Vagina (tissue), 2 donors: ENCODE measurements at places on chromosomes 5 and 9. TPM values are rescaled to one million over a fixed set of nuclear protein-coding genes. Genes with fewer than 3 reads are reported as not detected.

LIFR gene
- 63.3 TPM for total RNA-seq

DNA sequence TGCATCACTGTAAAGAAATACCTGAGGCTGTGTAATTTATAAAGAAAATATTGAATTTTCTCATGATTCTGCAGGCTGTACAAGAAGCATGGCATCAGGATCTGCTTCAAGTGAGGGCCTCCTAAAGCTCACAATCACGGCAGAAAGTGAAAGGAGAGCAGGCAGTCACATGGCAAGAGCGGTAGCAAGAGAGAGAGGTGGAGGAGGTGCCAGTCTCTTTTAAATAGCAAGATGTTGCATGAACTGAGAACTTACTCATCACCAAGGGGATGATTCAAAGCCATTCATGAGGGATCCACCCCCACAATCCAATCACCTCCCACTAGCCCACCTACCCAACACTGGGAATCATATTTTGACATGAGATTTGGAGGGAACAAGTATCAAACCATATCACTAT is 184.5 kb upstream of the PAPPA start:
- no peak overlapping the region for H3K27ac ChIP-seq
- H3K36me3 ChIP-seq = no peaks in the 10 kb centered on the region
- no peaks in the 10 kb centered on the region for H3K27me3 ChIP-seq
- no peak for DNase-seq
- H3K4me3 ChIP-seq = no peak overlapping the region

GRCh38 chr5:143233031-143233430 is 170.5 kb downstream of the NR3C1 start:
- H3K4me3 ChIP-seq = no peak overlapping the region
- no peaks in the 10 kb centered on the region for H3K36me3 ChIP-seq
- no peak overlapping the region for H3K27ac ChIP-seq
- no peak for DNase-seq
- H3K4me1 ChIP-seq = peaks cover 20% of the 10 kb centered on the region
- H3K27me3 ChIP-seq = no peaks in the 10 kb centered on the region

NKD2 gene
- 2.0 TPM for total RNA-seq

- H3K4me3 ChIP-seq = no peak overlapping the region
- no peak for DNase-seq
- no peak overlapping the region for H3K27ac ChIP-seq
- H3K27me3 ChIP-seq = no peaks in the 10 kb centered on the region
Observed at GRCh38 chr5:7844901-7845300, 6.0 kb downstream of the CFAP90 start.

- H3K27me3 ChIP-seq = no peaks in the 10 kb centered on the region
- no peak for DNase-seq
- no peaks in the 10 kb centered on the region for H3K4me1 ChIP-seq
- no peak overlapping the region for H3K4me3 ChIP-seq
- H3K27ac ChIP-seq = no peak overlapping the region
- no peaks in the 10 kb centered on the region for H3K36me3 ChIP-seq
Observed at GRCh38 chr5:133675376-133676154, 63.2 kb upstream of the FSTL4 start.

PLAC8L1 gene
- not detected for total RNA-seq

- H3K27me3 ChIP-seq = no peaks in the 10 kb centered on the region
- DNase-seq = no peak
- no peaks in the 10 kb centered on the region for H3K4me1 ChIP-seq
- no peaks in the 10 kb centered on the region for H3K36me3 ChIP-seq
Observed at GRCh38 chr5:135342551-135342875, 56.5 kb downstream of the MACROH2A1 start.

SLCO4C1 gene
- not detected for total RNA-seq

SLC6A19 gene
- total RNA-seq = not detected

DNA sequence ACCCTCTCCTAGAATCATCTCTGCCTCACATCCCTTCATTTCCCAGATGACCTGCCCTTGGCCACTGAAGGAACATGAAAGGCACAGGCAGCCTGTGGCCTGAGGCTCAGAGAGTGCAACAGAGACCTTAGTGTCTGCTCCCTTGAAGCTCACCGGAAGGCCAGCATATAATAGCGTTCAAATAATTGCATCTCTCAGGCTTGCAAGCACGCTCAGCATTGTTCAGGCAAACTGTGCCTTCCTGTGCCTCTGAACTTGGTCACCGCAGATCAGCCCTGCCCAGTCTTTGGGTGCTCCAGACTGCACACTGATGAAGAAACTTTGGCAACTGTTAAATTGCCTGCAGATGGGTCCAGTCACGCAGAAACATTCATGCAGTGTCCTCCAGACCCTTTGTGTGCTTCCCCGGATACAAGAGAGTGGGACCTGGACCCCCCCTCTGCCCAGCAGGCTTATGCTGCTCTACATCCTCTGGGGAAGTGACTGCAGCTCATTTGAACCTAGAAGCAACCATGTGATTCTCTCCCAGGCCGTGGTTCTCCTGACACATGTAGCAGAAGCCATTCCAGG is 216.0 kb upstream of the ANKRD55 start:
- no peak overlapping the region for H3K27ac ChIP-seq
- H3K27me3 ChIP-seq = no peaks in the 10 kb centered on the region
- no peak overlapping the region for H3K4me3 ChIP-seq
- no peak for DNase-seq
- peaks cover 7% of the 10 kb centered on the region for H3K4me1 ChIP-seq
- no peaks in the 10 kb centered on the region for H3K36me3 ChIP-seq

PWWP2A gene
- total RNA-seq = 19.9 TPM

GRCh38 chr9:27528076-27528885 is 1.3 kb downstream of the MOB3B start:
- H3K27ac ChIP-seq = peak overlapping the region; percentile 93
- no peak for DNase-seq
- peak overlapping the region; percentile 93 for H3K4me3 ChIP-seq
- H3K4me1 ChIP-seq = peaks cover 44% of the 10 kb centered on the region
- no peaks in the 10 kb centered on the region for H3K27me3 ChIP-seq

GRCh38 chr5:89703817-89704216 is 705.7 kb downstream of the CETN3 start:
- H3K4me1 ChIP-seq = no peaks in the 10 kb centered on the region
- no peaks in the 10 kb centered on the region for H3K36me3 ChIP-seq
- H3K27ac ChIP-seq = no peak overlapping the region
- DNase-seq = no peak
